ENCODE measurements at places on chromosomes 4 and X.

DNA sequence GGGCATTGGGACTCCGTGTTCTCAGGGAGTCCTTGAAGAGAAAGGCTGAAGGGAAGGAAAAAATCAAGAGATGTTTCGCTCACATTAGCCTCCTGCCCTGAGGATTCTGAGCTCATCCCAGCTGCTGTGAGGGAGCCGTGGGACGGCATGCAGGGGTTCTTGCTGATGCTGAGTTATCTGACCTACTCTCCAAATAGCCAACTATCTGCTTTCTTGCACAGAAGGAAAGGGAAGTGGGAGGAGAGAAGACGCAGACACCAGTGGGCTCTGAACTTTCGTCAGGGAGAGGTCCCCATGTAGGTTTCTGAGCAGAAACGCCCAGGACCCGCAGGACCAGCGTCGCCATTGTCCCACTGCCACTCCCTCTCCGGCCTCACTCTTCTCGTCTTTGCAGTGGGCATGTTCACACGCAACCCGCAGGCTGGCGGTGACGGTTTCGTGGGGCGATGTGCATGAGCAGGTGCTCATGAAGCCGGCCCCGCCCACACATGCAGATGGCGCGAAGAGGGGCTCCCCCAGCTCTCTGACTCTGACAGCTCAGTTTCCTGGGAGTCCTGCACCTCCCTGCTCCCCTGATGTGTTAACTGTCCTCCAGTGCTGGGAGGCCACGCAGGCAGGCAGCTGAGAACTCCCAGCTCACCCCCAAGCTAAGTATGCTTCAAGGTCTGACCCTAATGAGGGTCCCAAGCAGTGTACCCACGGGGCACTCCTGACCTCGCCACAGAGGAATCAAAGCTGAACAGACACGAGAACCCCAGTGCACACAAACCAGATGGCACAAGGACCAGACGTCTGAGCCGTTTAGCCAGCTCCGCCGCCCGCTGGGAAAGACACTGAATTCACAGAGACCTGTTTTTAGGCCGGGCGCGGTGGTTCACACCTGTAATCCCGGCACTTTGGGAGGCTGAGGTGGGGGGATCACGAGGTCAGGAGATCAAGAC, 13.6 kb upstream of the ABLIM2 start:
- no peak for DNase-seq

DNA sequence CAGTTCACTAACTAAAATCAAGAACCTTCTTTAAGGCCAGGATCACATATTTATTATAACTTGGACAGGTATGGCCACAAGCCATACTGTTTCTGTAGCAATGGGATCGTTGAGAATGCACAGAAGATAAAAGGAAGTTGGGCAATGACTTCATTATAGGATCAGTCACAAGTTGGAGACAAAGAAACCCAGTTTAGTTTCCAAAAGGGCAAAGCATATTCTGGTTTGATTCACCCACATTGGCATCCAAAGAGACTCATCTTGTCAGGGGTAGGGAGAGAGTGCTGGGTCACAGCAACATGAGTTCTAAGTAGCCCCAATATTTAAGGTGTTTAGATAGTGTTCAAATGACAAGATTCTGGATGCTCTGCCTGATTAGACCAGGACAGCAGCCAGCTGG, 317.1 kb upstream of the GALNT7 start:
- no peak for DNase-seq

DNA sequence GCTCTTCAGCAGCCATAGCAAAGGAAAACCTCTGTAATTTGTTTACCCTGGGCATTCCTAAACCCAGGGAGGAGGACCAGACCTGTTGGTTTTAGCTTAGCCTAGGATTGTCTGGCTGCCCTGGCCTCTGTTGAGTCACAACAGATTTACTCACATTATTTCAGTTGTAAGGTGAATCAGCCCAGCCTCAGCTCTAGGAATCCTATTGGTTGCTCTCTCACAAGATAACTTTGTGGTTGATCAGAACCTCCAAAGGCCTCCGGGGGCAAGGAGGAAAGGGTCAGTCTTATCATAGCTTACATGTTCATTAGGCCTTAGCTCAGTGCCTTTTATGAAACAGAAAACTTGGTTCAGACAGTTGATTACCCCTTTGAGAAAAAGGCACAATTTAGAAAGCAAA, 41.0 kb downstream of the PDK3 start:
- no peak for DNase-seq

DNA sequence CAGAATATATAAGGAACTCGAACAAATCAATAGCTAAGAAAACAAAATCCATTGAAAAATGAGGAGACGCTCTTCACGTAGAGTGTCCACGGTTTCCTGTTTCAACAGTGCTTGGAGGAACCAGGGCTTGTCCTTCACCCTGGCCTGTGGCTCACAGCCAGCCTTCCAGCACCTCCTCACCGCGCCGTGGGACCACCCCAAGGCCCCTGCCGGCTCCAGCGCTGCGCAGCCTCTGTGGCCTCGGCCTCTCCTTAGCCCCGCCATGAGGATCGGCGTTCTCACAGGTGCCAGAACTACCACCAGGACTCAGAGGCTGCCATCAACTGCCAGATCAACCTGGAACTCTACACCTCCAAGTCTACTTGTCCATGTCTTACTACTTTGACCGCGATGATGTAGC, 52.5 kb upstream of the CTSO start:
- DNase-seq, result no peak

- no peak for DNase-seq
Observed at GRCh38 chr4:119268466-119268865, 53.5 kb downstream of the FABP2 start.

DNA sequence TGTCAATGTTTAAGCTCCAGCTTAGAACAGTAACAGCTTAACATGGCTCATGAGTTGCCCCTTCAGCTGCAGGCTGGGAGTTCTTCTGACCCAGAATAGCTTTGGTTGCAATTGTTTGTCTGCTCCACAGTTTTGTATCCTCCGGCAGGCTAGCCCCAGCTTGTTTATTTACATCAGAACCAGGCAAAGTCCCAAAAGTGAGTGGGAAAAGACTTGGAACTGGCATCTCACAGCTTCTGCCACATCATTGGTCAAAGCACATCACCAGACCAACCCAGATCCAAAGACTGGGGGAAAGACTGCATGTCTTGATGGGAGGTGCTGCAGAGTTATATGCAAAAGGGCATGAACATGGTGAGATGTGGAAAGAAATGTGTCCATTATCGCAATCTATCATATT, 231.2 kb upstream of the CPEB2 start:
- no peak for DNase-seq

DNA sequence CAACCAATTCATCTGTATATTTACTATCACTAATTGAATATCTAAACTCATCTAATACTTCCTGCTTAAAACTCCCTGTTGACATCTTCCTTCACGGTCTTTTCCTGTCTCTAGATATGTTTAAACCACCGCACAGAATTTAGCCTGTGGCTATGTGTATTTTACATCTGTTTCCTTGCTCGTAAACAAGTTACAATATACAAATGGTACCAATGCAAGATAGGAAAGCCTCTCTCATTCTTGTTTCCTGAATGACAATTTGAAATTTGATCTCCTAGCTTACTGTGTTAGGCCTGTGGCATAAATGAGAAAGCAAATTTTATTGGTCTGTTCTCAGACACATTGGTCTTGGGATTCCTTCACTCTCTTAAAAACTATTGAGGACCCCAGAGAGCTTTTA, 89.7 kb upstream of the PCDH7 start:
- DNase-seq, result no peak

- peak; percentile 53 for DNase-seq
Observed at GRCh38 chrX:107673431-107673830, 45.1 kb downstream of the PRPS1 start.

DNA sequence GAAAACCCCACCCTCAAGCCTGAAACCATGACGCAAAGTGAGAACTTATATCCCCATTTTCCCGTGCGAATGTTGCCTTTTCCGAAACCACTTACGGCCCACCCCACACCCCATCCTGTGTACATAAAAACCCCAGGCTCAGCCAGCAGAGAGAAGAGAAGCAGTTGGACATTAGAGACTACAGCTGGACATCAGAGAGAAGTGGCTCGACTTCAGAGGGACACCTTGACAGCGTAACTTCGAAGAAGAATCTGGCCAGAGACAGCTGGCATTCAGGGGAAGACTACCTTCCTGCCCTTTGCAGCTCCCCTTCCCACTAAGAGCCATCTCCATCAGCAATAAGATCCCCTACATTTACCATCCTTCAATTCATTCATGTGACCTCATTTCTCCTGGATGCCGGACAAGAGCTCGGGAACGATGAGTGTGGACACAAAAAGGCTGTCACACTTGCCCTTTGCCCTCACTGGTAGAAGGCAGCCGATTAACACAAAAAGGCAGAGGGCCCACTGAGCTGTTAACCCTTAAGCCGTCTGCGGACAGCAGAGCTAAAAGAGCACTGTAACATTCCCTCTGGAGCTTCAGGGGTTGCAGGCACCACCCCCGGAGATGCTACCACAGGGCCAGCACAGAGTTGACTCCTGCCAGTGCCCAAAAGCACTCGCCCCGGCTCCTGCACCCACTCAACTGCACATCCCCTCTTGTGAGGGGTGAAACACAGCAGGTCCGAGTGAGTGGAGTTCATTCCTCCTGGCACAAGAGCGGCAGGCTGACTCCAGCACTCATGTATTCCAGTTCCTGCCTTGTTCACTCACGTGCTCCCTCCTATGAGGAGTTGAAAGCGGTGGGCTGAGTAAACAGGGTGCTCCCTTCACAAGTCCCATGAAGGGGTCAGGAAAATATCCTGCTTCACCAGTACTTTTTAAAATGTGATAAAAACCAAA, 7.5 kb downstream of the CHM start:
- DNase-seq, result no peak
